Stimulated activated memory B cell treated with anti-CD40 and anti-IgM and Interleukin-4, amounts not matched to agents 10 μg/mL and 1 μg/mL and 100 μg/mL, for 72 hours (primary cell): ENCODE measurements at places on chromosomes 1 and 21.

DNA sequence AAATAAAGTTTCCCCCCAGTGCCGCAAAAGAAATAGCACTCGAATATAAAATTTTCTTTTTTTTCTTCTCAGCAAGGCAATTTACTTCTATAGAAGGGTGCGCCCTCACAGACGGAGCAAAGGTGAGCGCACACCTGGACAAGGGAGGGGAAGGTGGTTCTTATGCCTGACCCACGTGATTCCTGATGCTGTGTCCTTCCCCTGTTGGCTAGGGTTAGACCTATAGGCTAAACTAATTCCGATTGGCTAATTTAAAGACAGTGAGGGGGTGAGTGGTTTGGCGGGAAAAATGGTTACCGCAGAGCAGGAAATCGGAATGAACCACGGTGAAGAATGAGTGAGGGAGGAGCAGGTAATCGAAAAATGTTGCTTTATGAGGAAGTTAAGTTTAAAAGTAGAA lies 607 bp upstream of the FAAH start:
- no peaks in the 10 kb centered on the region for H3K4me1 ChIP-seq
- ATAC-seq, result no peak
- H3K27me3 ChIP-seq, result peaks cover 52% of the 10 kb centered on the region
- no peak overlapping the region for H3K27ac ChIP-seq
- H3K36me3 ChIP-seq, result peaks cover 33% of the 10 kb centered on the region
- peak overlapping the region; percentile 53 for H3K4me3 ChIP-seq

DNA sequence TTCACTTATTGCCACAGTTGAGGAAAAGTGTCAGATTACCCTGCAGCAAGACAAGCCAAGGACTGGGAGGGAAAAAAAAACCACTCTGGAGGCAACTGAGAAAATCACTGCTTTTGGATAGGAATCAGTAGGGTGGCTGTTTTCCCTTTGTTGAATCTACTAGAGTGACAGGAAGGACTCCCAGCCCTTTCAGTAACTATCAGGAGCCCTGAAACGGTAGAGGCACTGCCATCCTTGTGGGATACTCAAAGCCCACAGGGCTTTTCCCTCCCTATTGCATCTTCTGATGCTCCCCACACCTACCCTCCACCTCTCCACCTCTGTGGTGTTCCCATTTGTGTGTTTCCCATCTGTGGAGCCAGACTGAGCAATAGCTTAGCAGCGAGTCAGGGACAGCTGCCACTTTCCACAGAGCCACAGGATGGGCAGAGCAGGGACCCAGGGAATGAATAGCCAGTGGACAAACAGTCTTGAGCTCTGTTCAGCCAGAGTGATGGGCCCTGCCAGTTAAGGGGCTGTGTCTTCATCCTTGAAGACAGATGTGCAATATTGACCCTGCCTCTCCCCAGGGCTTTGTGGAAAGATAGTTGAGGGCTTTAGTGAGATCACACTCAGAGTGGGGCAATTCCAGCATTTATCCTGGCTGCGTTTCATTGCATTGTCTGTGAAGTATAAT lies 13.9 kb downstream of the UBIAD1 start:
- no peak overlapping the region for H3K4me3 ChIP-seq
- no peak for ATAC-seq
- peaks cover 35% of the 10 kb centered on the region for H3K4me1 ChIP-seq

DNA sequence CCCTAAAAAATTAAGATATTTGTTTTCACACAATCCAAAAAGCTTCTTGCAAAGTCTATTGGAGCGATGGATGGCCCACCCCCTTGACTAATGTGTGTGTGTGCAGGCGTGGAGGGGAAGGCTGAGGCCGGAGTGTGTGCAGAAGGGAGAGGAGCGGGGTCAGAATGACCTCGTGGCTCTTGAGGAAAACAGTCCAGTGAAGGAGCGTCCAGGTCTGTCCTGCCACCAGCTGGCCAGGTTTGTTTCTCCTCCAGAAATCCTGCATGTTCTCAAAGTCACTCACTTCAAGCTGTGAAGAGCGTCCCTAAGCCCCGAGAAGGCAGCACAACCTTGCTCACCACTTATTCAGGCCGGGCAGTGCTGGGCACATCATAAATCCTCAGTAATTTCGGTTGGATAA lies 69.5 kb upstream of the SSX2IP start:
- no peak overlapping the region for H3K27ac ChIP-seq
- H3K27me3 ChIP-seq, result peaks cover 27% of the 10 kb centered on the region
- H3K4me1 ChIP-seq, result peaks cover 8% of the 10 kb centered on the region
- ATAC-seq, result no peak
- no peaks in the 10 kb centered on the region for H3K36me3 ChIP-seq
- H3K4me3 ChIP-seq, result no peak overlapping the region

DNA sequence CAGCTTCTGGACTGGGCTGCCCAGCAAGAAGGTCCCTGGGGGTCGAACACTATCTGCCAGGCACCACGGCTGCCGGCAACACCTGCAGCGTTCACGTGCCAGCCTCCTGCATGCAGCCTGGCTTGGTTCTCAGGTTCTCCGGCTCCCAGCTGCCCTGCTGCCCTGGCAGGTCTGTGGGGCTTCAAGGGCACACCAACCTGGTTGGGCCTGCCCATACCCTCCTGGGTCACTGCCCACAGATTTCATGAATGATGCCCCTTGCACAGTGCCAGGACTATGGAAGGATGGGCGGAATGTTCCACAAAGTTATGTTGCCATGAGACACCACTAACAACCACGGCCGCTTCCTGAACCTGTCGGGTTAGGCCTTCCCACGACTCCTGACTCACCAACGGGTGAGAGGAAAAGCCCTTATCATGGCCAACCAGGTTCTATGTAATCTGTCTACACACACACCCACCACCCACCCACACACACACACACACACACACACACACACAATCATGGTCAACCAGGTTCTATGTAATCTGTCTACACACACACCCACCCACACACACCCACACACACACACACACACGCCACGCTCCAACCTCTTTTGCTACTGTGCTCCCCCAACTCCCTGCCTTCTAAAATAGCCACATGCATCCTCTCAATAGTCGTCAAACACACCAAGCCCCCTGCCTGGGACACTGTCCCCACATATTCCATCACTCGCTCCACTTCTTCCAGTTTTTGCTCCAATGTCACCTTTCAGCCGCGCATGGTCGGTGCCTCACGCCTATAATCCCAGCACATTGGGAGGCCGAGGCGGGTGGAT lies 32.2 kb downstream of the HSPG2 start:
- peaks cover 5% of the 10 kb centered on the region for H3K27me3 ChIP-seq
- H3K36me3 ChIP-seq, result no peaks in the 10 kb centered on the region
- peaks cover 9% of the 10 kb centered on the region for H3K4me1 ChIP-seq
- no peak overlapping the region for H3K4me3 ChIP-seq
